ENCODE measurements at places on chromosomes 6 and 20. TPM values are rescaled to one million over a fixed set of nuclear protein-coding genes. Genes with fewer than 3 reads are reported as not detected.

LTA gene
- not detected for total RNA-seq

F13A1 gene
- not detected for total RNA-seq

HLA-F gene
- total RNA-seq: 7.6 TPM

SESN1 gene
- total RNA-seq: 22.7 TPM

HLA-DOA gene
- not detected for total RNA-seq

OVOL2 gene
- not detected for total RNA-seq

CFB gene
- 103 TPM for total RNA-seq

MEI4 gene
- not detected for total RNA-seq

HACE1 gene
- total RNA-seq: 11.0 TPM

PRPH2 gene
- total RNA-seq: 0.97 TPM

ANKEF1 gene
- under 0.01 TPM for total RNA-seq

SPATS1 gene
- total RNA-seq: not detected

Data from cardiac atrium fibroblast (primary cell).